HCT116 (cell line): ENCODE measurements at places on chromosomes 11 and 22.

- no peak for DNase-seq
These were observed 2.7 kb downstream of the PLXNB2 start for GRCh38 chr22:50304528-50305392.

GRCh38 chr11:61774411-61774810, 18.0 kb downstream of the TMEM258 start:
- DNase-seq: no peak

- no peak for DNase-seq
These were observed 53.7 kb downstream of the IGF2 start for GRCh38 chr11:2085251-2086066.

- no peak for DNase-seq
These were observed 18.1 kb downstream of the SLC37A2 start for GRCh38 chr11:125081098-125081798.

DNA sequence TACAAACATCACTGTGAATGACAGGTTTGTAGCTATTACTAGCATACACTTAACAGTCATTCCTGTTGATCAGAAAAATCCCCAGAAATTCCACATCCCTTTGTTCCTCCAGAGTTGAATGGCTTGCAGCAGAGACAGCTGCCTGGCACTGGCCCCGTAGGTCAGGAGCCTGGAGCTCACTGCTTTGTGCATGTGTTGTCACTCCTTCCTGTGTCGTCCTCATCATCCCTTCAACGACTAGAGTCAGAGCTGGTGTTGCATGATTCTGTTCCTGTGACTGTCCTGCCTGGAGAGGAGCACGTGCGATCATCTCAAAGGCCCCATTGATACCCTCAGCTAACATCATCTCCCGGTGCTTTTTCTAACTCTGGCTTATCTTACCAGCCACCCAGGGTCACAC, 58.3 kb downstream of the LDLRAD3 start:
- DNase-seq: no peak

DNA sequence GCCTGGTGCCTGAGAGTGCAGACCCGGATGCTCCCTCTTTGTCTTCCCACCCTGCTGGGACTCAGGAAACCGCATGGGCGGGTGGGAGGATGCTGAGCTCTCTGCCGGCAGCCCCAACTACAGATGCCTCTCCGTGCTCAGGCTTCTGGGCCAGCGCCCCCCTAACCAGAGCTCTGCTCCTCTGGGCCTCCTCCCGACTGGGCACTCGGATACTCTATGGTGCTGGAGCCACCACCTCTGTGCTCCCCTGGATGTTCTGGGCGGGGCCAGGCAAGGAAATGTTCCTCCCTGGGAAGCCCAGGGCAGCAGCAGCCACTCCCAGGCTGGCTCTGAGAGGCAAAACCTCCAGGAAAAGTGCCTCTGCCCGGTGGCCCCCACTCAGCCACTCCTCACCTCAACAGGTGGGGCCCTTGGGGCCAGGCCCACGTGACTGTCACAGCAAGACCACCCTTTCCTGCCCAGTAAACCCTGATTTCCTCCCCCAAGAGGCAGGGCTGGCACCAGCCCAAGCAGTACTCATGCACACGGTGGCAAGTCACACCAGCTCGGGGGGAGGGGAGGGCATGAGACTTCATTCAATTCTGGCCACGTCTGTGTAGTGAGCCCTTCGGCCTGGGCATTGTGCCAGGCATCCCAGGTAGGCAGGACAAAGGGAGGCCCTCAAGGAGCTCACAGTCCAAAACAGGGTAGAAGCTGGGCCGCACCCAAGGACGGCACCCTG, 54.7 kb upstream of the TCF20 start:
- no peak for DNase-seq

GRCh38 chr11:73416786-73417185, 40.6 kb downstream of the RELT start:
- no peak for DNase-seq

GRCh38 chr11:96337541-96338431, 5.2 kb downstream of the MAML2 start:
- DNase-seq: no peak

GRCh38 chr22:27238935-27239510, 562.5 kb downstream of the MN1 start:
- no peak for DNase-seq

GRCh38 chr11:96241331-96241841, 101.6 kb downstream of the MAML2 start:
- no peak for DNase-seq

DNA sequence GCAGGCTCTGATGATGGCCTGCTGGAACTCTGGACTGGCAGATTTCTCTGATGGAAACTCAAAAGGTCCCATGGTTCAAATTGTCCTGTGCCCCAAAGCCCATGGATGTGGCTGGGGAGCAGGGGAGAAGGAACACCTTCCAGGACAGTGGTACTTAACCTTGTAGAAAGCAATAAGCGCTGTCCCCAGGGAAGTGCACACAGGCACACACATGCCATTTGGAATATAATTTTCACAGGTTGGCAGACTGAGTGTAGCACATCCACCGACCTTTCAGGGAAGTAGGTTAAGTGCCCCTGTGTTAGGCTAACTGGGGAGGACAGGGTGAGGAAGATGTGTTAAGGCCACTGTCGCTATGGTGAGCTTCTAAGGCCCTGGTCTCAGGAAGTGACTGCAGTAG, 17.8 kb downstream of the DDX25 start:
- no peak for DNase-seq
